Stimulated activated CD8-positive, alpha-beta memory T cell treated with anti-CD3 and anti-CD28 coated beads, Interleukin-7, amount 100 ng/mL, for 1 hour (primary cell): ENCODE measurements at places on chromosomes 5 and 9.

DNA sequence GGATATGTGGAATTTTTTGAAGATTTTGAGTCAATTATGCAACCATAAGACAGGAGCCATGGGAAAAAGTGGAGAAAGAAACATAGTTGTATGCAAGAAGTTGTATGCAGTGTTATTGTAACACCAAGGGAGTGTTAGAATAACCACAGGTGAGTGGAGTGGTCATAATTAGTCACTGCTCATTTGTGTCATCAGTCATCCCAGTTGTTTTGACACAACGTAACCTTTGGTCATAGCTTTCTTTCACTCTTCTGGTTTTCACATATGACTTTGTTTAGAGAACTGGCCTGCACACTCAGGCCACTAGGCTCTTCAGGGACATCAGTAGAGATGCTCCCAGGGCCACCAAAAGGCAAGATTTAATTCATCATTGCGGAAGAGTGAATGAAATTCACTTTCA lies 158.7 kb upstream of the HMHB1 start:
- no peak for DNase-seq

DNA sequence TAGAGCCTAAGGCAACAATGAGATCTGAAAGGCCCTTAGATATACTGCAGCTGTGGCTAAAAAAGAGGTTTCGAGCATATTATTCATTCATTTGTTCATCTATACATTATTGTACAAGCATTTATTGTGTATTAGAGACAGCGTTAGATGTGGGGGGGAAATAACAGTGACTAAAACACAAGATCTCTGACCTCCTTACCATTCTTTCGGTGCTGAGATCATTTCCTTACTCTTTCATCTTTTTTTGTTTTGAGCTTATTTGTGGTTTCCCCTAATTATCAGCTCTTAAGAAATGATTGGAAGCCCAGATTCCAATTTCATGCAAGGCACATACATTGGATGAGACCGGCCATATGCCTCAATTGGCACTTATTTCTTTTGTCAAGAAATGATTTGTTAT lies 113.2 kb downstream of the SEC61B start:
- no peak for DNase-seq

GRCh38 chr5:171386006-171386671 lies 1.5 kb upstream of the NPM1 start:
- DNase-seq: no peak

DNA sequence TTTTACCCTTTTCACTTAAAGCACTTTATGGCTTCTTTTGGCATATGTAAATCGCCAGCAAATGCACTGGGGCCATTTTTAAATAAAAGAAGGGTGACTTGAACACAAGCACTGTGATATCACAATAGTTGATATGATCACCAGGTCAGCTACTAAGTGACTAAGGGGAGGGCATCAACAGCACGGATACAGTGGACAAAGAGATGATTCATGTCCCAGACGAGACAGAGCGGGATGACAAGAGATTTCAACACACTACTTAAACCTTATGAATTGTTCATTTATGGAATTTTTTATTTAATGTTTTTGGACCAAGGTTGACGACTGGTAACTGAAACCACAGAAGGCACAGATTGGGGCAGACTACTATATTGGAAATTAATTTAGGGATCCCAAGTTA lies 54.1 kb downstream of the RORB start:
- DNase-seq: no peak

- DNase-seq: no peak
Observed at GRCh38 chr9:16954040-16954439, 83.6 kb upstream of the BNC2 start.

- DNase-seq: no peak
Observed at GRCh38 chr5:3103262-3103811, 351.9 kb upstream of the IRX2 start.

DNA sequence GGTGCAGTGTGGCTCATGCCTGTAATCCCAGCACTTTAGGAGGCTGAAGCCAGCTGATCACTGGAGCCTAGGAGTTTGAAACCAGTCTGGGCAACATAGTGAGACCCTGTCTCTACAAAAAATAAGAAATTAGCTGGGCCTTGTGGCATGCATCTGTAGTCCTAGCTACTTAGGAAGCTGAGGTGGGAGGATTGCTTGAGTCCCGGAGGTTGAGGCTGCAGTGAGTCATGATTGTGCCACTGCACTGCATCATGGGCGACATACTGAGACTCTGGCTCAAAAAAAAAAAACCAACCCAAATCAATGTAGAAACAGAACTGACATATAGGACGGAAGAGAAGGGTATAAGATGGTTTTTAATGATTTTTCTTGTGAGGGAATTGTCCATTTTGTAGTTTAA lies 27.7 kb downstream of the G3BP1 start:
- DNase-seq: no peak

DNA sequence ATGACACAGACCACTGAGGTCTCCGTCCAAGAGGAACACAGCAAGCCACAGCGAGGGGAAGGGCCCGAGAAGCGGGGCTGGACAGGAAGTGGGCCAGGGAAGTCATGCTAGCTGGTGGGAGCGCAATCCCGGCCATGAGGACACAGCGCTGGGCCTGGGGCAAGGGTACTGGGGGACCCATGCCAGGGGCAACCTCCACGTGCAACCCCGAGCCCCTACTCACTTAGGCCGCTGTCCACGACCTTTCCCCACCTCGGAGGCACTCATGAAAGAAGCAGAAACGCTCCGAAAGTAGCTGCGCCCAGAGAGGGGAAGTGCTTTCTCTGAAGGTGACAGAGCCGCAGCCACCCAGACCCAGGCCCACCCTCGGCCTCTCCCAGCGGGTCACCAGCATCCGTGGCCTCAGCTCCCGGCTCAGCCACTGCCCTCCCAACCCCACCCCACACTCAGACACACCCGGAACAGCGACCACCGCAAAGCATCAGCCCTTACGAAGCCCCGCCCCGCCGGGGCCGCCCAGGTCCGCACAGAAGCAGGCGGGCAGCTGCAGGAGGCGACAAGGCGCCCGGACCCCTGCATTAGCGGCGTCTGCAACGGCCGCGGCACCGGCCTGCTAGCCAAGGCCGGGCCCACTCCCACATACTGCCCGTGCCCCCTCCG lies 782 bp downstream of the BICD2 start:
- DNase-seq: no peak

DNA sequence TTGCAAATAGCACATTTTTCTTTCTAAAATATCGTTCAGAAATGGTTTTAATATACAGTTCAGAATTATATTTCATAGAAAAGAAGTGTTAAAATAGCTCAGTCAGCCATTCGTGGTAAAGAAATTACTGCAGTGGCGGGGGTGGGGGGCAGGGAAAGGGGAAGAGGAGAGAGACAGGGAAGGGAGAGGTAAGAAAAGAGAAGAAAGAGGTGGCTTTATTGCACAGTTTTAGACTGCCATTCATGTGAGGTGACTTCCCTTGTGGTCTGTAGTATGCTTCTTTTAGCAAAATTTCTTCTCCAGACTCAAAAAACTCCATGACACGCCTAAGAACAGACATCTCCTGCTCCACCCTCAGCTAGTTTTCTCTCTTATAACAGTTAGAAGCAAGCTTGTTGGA lies 259.6 kb downstream of the TRPM3 start:
- no peak for DNase-seq

GRCh38 chr5:93611976-93612854 lies 29.2 kb downstream of the NR2F1 start:
- no peak for DNase-seq

GRCh38 chr9:4804531-4805016 lies 11.8 kb downstream of the RCL1 start:
- DNase-seq: no peak

GRCh38 chr5:93192683-93193082 lies 388.3 kb downstream of the NR2F1-AS1 start:
- no peak for DNase-seq

- no peak for DNase-seq
Observed at GRCh38 chr9:112575107-112575506, 88.5 kb downstream of the KIAA1958 start.

DNA sequence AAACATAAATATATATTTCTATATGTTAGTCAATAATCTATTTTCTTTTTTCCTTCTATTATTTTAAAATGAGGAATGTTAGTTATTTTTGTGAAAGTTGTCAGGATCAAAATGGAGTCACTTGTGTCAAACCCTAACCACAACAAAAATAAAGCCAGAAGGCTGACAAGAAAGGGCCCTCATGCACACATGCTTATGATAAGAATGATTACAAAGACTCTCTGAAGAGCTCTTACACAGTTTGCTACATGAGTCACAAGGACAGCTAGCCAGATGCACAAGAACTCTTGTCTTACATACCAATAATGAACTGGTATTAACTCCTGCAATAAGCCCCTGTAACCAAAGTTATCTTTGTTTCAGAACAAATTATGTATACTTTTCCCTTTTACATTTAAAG lies 64.7 kb downstream of the GGTA1 start:
- DNase-seq: no peak

GRCh38 chr5:6501701-6502100 lies 53.0 kb downstream of the UBE2QL1 start:
- no peak for DNase-seq

- DNase-seq: no peak
Observed at GRCh38 chr5:150134198-150134588, 21.5 kb downstream of the PDGFRB start.

GRCh38 chr5:176730815-176731475 lies 79.4 kb upstream of the UNC5A start:
- DNase-seq: no peak

DNA sequence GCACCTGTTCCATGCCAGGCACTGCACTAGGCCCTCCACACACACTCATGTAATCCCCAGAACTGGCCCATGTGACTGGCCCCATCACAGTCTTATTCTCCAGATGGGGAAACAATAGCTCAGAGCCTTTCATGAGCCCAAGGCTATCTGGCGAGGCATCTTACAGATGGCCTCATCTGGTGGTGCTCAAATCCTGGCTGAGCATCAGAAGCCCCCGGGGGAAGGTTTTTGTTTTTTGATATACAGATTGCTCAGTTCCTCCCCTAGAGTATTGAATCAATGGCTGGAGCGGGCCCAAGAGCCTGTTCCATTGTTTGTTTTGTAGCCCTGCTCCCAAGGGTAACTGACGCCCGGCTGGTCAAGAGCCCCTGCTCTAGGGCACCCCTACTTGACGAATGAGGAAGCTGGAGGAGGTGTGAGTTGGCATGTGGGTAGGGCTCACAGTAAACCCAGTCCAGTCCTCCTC lies 145.3 kb upstream of the RAPGEF1 start:
- no peak for DNase-seq

DNA sequence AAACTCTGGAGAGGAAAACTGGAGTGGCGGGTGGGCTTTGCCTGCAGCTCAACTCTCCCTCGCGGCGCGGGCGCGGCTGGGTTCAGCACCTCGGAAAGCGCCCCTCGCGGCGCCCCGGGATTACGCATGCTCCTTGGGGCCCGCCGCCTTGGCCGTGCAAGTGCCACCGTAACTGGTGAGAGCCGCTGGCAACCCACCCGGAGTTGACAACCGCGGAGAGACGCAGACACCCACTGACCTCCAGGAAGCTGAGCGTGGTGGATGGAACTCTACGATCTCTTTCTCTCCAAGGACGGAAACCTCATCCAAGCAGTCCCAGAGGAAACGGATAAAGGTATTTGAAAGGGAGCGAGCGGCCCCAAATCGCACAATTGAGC lies 194 bp upstream of the RXFP3 start:
- no peak for DNase-seq

GRCh38 chr9:73780916-73781315 lies 629.3 kb downstream of the ANXA1 start:
- DNase-seq: no peak

- DNase-seq: no peak
Observed at GRCh38 chr9:118984607-118985006, 384.6 kb downstream of the BRINP1 start.

- peak; percentile 39 for DNase-seq
Observed at GRCh38 chr9:133403766-133404453, 13.9 kb downstream of the REXO4 start.

- DNase-seq: no peak
Observed at GRCh38 chr9:122226142-122226757, 2.5 kb downstream of the LHX6 start.

- no peak for DNase-seq
Observed at GRCh38 chr9:123365287-123365880, 9.4 kb downstream of the CRB2 start.

- no peak for DNase-seq
Observed at GRCh38 chr5:32100691-32101302, 73.3 kb downstream of the GOLPH3 start.
